ENCODE measurements at places on chromosomes 1 and 21. TPM values are rescaled to one million over a fixed set of nuclear protein-coding genes. Genes with fewer than 3 reads are reported as not detected.

GRCh38 chr1:196355206-196355786 is 252.9 kb downstream of the KCNT2 start:
- peak; percentile 34 for DNase-seq

GRCh38 chr1:201302163-201303152 is 19.2 kb downstream of the PKP1 start:
- DNase-seq: no peak

GRCh38 chr1:219041141-219041540 is 132.5 kb upstream of the LYPLAL1 start:
- DNase-seq: no peak

- no peak for DNase-seq
Measured at GRCh38 chr21:14825514-14825974, 239.3 kb downstream of the NRIP1 start.

DNA sequence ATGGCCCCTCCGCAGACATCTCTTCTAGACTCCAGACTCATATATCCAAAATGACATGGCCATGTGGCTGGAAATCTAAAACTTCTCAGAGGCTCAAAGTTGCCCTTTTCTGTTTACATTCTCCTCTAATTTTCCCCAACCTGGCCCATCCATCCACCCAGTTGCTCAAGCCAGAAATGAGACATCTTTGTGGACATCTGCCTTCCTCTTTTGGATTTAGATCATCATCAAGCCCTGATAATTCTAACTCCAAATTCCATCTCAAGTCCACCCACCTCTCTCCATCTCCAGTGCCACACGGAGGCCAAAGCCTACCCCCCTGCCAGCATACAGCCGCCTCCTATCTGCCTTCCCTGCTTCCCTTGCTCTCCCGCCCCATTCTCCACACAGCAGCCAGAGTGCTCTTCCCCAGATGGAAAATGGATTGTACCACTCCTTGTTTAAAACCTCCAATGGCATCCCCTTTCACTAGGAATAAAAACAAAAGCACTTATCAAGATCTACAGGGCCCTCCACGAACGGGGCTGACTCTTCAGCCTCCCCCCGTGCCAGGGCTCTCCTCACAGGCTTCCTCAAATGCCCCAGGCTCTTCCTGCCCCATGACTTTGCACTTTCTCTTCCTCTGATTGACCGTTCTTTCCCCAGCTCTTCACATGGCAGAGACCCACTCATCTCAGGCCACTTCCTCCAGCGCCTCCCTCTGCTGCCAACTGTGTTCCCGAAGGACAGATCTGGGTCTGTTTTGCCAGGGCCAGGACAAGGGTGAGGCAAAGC is 40.1 kb downstream of the SYT6 start:
- DNase-seq: no peak

PLA2G2D gene
- not detected for polyA plus RNA-seq

DNA sequence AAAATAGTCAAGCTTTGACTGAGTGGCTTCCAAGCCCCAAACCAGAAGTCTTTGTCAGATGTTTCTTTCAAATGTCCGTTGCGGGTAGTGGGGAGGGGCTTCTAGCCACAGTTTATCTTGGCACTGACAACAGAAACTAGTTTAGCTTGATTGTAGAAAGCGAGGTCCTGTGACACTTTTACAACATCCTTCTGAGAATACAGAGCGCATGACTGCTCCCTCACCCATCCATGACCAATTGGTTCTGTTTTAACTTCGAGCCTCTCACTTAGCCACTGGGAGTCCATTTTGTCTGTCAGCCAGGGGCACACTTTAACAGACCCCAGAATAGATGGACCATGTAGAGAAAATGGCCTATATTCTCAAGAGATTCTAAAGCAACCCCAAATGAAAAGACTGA is 199.2 kb upstream of the ST6GALNAC5 start:
- no peak for DNase-seq

- no peak for DNase-seq
Measured at GRCh38 chr1:50701706-50702317, 258.3 kb downstream of the FAF1 start.

DNA sequence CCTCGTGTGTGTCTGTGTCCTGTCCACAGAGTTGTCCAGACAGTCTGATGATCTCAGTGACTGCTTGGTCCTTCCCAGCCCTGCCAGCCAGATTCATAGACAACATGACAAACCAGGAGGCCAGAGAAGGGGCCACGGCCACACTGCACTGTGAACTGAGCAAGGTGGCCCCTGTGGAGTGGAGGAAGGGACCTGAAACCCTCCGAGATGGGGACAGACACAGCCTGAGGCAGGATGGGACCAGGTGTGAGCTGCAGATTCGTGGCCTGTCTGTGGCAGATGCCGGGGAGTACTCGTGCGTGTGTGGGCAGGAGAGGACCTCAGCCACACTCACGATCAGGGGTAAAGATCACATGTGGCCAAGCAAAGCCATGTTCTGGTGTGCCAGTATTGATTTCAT is 96.4 kb downstream of the OBSCN start:
- DNase-seq: no peak

GRCh38 chr1:219568733-219569132 is 44.2 kb downstream of the ZC3H11B start:
- DNase-seq: no peak

GRCh38 chr1:22224631-22225030 is 81.7 kb upstream of the WNT4 start:
- no peak for DNase-seq

IFNLR1 gene
- polyA plus RNA-seq: 0.15 TPM

CLDN17 gene
- polyA plus RNA-seq: not detected

CFHR5 gene
- polyA plus RNA-seq: not detected

GRCh38 chr1:961132-961669 is 817 bp downstream of the KLHL17 start:
- DNase-seq: no peak

GRCh38 chr1:248696261-248696660 is 6.3 kb downstream of the OR14I1 start:
- DNase-seq: no peak

- no peak for DNase-seq
Measured at GRCh38 chr21:37093977-37094376, 20.9 kb downstream of the TTC3 start.

CFAP74 gene
- polyA plus RNA-seq: 0.14 TPM

- DNase-seq: no peak
Measured at GRCh38 chr1:144101397-144102045, 129.7 kb upstream of the FAM72C start.

DNA sequence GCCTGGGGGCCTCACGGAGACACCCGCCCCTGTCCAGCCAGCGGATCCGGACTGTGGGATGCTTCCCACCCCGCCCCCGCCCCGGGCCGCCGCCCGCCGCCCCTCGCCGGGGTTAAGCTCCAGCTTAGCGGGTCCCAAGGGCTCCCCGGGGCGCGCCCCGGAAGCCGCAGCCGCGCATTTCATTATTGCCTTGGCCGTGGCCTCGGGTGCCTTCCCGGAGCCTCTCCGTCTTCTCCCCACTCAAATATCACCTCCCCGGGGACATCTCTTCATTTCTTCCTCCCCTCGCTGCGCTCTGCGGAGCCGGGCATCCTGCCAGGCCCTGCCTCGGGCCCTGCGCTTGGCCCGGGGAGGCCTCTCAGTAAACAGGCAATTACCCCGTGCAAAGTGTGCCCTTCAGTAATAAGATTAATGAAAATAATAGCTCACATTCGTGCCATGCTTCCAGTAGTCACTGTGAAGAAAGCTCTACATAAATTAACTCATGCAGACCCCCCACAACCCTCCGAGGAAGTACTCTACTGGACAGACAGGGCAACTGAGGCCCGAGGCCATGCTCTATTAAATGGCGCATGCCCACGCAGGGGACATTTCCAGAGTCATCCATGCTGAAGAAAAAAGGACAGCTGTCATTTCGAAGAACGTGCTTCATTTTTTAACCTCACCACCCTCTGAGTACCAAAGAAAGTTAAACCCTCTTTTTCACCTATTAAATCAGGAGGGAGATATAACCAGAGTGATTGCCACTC is 49.9 kb upstream of the LAPTM5 start:
- no peak for DNase-seq

- no peak for DNase-seq
Measured at GRCh38 chr21:46622226-46622625, 13.2 kb upstream of the PRMT2 start.

- peak; percentile 94 for DNase-seq
Measured at GRCh38 chr1:27503844-27504587, 14.0 kb upstream of the WASF2 start.

TESK2 gene
- polyA plus RNA-seq: 3.4 TPM

DNA sequence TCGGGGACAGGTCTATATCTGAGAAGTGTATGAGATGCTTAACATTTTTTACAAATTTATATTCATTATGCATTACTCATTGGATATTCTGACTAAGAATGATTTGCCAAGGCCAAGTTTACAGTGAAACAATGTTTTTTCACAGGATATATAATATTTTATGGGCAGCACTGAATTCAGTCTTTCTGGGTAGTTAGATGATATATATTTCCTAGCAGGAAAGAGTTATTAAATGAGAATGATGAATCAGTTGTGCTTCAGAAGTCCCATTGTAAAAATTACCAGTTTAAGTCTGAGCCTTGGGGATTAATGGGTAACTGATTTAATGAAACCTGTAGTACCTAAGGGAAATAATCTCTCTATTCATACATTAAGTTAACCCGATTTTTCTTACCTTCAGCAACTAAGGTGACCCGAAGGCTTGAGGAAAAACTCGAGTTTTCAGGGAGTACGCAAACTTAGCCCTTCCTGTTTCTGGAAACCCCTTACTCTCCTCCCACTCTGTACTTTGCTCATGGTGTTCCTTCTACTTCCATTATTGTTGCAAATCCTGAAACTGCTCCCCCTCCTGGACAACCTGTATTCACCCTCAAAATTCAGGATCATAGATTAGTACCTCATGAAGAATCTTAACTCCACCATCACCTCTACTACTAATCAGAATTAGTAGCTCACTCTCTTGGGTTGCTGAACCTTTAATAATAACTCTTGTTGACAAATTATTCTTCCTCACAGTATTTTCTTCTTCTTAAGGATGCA is 135.1 kb downstream of the AK5 start:
- no peak for DNase-seq

OR6K2 gene
- not detected for polyA plus RNA-seq

TDRD5 gene
- polyA plus RNA-seq: not detected

DNA sequence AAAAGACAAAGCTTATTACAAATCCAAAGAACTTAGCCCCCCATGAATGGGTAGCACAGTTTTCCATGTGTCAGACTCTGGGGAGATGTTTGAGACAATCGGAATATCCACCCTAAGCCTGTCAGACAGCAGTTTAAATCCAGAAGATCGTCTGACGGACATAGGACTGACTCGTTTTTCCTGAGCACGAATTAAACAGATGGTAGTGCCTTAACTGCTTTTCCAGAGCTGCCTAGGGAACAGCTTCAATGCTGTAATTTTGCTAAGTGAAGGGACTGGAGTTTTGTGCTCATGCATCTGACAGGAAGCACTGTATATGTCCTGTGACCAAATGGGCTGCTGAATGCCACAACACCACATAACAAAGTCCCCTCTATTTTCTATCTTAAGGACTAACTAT is 48.6 kb downstream of the PCNX2 start:
- DNase-seq: peak; percentile 60

DNA sequence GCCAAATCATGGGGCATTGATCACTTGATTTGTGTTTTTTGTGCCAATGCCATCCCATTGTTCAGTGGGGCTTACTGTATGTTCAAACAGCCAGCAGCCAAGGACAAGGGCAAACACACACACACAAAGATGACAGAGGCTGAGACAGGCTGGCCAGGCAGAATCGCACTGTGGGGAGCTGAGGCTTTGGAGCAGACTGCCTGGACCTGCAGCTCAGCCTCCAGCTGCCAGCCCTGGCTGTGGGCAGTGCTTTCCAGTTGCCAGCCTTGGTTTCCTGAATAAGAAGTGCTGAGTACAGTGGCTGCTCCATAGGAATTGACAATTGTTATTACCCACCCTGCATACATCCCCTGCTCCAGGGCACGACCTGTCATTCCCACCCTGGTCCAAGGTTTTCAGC is 16.9 kb upstream of the PCP4 start:
- DNase-seq: no peak

- peak; percentile 15 for DNase-seq
Measured at GRCh38 chr1:158246650-158247049, 7.6 kb upstream of the CD1A start.

SPRR2B gene
- not detected for polyA plus RNA-seq

DNA sequence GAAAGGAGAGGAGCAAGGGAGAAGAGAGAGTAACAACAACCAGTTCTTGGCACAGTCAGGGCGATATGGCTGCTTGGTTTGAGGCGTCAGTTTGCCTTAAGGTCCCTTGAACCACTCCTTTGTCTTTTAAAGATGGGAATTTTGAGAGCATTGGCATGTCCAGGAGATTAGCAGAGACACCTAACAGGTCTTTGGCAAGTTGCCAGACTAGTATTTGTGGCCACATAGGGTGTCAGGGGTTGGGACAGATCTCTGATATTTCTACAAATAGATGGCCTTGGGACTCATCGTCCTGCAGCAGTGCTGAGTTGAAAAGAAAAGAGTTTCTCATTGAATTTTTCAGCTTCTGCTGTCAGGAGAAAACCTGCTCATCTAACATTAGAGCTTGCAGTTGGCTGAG is 55.3 kb upstream of the KCND3 start:
- DNase-seq: no peak

TCHHL1 gene
- not detected for polyA plus RNA-seq

CHIA gene
- not detected for polyA plus RNA-seq

DNA sequence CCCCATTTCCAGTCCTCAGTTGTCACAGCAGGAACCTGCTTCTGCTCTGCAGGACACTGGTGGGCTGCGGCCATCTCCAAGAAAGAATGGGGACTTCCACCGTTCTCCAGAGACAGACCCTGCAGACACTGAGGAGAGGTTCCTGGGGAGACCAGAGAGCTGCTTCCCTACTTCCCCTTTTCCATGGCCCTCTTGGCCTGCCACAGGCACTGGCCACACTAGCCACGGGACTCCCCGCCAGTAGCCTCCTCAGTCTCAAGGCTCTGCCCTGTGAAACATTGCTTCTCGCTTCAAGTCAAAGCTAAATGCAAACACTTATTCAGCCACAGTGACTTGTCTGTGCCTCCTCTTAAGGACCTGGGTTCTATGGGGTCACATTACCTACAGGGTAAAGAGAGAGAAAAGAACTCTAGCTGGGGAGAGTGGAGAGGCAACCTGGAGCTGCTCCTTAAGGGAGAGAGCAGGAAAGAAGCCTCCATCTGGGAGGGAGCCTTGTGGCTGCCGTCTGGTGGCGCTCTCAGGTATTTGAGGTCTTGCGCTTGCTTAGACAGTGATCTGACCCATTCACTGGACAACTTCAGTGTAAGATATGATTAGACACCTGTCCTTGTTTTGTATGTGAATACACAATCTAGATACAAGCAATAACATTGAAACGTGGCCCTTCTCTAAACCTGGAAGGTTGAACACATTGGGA is 5.4 kb upstream of the SLAMF8 start:
- DNase-seq: peak; percentile 33

GRCh38 chr1:30689901-30690645 is 33.3 kb downstream of the MATN1 start:
- DNase-seq: no peak

GRCh38 chr1:208643005-208643597 is 398.9 kb upstream of the PLXNA2 start:
- no peak for DNase-seq

GRCh38 chr1:56225964-56226815 is 353.2 kb downstream of the PLPP3 start:
- DNase-seq: no peak
